ENCODE measurements at places on chromosomes 2 and 18. TPM values are rescaled to one million over a fixed set of nuclear protein-coding genes. Genes with fewer than 3 reads are reported as not detected.
A peak's percentile ranks its signal among the peaks of the same experiment; 100 is the strongest.

DNA sequence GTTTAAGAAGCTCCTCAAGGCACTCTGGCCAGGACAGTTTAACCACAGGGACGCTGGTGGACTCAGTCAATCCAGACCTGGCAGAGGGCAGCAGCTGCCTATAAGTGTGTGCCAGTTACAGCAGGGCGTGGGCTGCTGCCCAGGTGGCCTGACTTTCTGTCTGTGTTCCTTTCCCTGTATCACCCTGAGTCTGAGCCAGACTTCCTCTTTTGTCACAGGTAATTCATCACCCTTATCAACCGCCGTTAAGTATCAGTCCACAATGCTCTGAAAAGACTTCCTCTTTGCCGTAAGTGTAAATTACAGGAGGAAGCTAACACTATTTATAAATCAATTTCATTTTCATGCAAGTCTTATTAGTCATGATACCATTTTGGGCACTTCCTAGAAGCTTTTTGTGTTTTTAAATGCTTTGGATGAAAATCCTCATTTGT is 7.0 kb downstream of the LPIN1 start:
- no peak for DNase-seq

DNA sequence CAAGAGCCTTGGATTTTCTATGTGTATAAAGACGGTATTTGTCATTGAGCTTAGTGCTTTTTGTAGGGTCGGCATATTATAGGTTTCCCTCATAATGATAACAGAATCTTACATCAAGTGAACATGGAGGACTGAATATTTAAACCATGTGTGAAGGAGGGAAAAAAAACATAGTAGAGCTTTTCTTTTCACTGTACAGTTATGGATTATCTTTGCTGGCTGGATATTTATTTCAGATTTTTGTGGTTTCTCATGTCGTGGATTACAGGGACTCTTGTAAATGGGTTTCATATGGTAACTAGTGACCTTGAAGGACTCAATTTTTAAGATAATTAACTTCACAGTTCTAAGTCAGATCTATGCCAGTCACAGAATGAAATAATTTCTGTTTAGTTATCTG is 330.2 kb upstream of the NRP2 start:
- no peak for DNase-seq

GRCh38 chr2:128314348-128315121 is 4.1 kb downstream of the HS6ST1 start:
- peak; percentile 77 for DNase-seq

GRCh38 chr2:204346906-204347305 is 198.4 kb upstream of the PARD3B start:
- DNase-seq = no peak

DNA sequence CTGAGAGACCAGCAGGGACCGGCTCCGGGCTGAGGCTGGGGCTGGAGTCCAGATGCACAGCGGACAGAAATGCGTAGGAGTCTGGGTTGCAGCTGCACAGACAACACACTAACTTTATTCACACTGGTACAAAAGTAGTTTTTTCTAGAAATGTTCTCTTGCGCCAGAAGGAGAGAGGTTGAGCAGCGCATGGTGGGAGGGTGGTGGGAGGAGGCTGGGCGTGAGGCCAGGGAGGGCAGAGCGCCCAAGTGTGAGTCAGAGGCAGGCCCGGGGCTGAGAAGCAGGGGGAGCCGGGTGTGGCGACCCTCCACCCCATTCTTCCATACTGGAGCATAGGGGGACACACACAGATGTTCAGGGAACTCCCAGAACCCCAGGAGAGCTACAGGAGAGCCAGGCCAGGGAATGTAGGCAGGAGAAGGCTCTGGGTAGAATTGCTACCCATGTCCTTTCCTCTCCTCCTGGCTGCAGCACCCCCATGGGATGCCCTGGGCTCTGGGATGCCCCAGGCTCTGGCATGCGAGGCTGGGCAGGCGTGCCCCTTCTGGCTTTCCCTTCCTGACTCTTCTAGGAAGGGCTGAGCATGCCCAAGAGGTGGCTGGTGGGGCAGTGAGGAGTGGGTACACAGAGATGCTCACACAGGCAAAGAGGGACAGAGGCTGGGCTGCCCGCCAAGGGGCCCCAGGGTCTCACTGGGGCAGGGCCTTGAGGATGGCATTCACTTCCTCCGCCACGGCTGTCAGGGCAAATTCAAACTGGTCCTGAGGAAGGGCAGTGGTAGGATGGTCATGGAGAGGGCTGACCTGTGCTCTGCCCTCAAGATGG is 10.6 kb downstream of the DNAJB2 start:
- DNase-seq = peak; percentile 93

DNA sequence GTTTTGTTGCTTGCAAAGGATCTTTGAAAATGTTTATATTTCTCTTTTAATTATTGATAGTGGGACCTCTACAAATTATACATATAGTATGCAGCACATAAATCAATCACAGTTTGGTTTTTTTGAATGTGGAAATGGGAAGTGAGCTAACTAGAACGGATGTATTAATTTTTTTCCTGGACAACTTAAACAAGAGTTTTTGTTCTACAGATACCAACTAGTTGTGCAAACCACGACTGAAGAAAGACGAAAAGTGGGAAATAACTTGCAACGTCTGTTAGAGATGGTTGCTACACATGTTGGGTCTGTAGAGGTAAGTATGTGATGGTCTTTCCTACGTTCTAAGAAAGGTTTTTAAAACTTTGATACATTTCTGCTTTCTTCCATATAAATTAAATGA is 39.2 kb downstream of the NDC80 start:
- DNase-seq = no peak

Gene FAP
- 38.1 TPM for total RNA-seq

DNA sequence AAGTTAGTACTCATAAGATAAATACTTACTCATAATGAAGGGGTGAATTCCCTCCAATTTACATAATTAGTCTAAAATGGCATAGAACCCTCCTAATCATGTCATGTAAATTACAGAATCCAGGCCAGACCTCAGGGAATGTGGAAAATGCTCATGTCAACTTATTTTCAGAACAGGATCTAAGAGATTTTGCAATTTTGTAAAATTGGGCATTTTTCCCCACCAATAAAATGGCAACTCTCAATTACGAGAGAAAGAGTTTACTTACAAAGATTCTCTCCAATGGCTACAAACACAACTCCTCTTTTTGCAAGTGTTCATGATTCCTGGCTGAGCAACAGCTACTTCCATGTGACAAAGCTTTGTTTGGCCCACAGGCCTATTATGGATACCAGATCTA is 33.8 kb upstream of the SP5 start:
- no peak for DNase-seq

DNA sequence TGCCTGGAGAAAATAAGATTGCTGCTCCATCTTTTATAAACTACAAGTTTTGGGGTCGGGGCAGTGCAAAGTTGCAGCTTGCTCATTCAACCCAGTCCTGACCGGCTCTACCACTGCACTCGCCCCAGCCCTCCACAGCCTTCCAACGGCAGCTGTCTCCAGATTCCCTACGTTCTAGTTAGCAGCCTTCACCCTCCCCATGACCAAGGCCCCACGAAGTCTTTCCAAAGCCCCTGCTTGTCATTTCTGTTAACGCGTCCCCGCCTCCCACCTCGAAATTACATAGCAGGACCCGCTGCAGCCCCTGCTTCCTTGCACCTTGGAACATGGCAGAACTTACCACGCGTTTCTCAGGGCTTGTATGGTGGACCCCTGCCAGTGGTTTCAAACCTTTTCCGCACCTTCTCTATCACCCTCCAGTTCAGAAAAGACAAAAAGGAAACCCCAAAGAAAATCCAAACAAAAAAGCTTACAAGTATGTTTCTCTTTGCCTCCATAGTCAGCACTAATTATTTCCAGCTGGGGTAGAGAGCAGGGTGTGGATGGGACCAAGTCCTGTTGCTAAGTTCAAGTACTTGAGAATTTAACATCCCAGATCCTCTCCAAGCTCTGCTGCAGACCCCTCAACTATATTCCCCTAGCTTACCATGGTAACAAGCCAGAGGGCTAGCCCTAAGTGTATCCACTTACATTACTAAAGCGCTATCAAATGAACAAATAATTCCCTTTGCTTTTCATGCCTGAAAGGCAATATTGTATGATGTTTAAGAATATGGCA is 161.5 kb downstream of the TGIF1 start:
- DNase-seq = no peak

- no peak for DNase-seq
Observed at GRCh38 chr2:12180031-12180430, 433.6 kb downstream of the LPIN1 start.

- DNase-seq = no peak
Observed at GRCh38 chr2:64263315-64263714, 119.1 kb upstream of the PELI1 start.

GRCh38 chr2:235381261-235381912 is 112.5 kb upstream of the AGAP1 start:
- DNase-seq = no peak

- DNase-seq = no peak
Observed at GRCh38 chr18:51767293-51767692, 569.8 kb upstream of the MEX3C start.

GRCh38 chr2:219252570-219252899 is 508 bp upstream of the TUBA4B start:
- no peak for DNase-seq

Gene RFX8
- total RNA-seq = not detected

Gene TRIM43
- not detected for total RNA-seq

Gene PREPL
- total RNA-seq = 52.8 TPM

Gene REEP1
- not detected for total RNA-seq

DNA sequence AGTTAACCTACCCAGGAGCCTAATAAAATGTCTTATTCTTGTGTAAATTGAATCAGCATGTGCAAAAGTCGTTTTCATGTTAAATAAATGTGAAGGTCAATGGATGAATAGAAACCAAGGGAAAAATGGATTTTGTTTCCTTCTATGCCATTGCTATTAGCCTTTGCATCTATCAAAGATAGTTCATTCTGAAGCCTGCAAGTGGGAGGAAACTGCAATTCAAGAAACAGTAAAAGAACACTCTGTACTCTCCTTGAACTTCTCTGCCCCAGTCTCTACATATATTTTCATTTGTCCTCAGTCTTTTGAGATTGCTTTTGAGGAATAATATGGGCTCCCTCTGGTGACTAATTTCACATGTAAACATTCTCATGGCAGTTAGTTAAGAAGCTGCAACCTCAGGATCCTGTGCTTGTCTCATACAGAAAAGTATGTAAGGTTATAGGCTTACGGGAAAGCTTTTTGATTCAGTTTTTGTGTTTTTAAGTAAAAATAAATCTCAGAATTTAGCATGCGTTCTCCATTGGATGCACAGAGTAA is 1590.0 kb upstream of the LRRTM1 start:
- no peak for DNase-seq

DNA sequence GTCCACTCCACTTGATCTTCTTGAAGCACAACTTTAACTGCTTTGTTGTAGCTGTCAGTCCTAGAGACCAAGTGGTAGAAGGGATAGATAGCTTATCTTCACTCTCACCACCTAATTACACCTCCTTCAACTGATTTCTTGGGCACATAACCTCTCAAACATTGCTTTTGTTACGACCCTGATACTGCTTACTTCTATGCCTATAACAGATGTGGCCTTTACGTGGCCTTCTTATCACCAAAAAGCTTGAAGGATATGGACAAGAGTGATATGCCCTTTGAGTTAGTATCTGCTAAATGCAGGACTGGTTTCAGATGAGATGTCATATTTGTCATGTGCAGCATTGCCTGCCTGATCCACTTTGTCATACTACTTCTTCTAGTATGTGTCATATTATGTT is 847.2 kb downstream of the TDRD15 start:
- no peak for DNase-seq

Gene HSPD1
- 163 TPM for total RNA-seq

Gene KCNIP3
- total RNA-seq = 0.57 TPM

- no peak for DNase-seq
Observed at GRCh38 chr2:66488946-66489345, 54.0 kb downstream of the MEIS1 start.

- no peak for DNase-seq
Observed at GRCh38 chr18:26771524-26771923, 94.0 kb downstream of the AQP4 start.

- no peak for DNase-seq
Observed at GRCh38 chr2:168149150-168149974, 98.0 kb downstream of the STK39 start.

Gene RAB11FIP5
- 35.5 TPM for total RNA-seq

GRCh38 chr2:43190311-43191052 is 35.9 kb downstream of the ZFP36L2 start:
- no peak for DNase-seq

- no peak for DNase-seq
Observed at GRCh38 chr2:65465124-65465523, 32.7 kb upstream of the SPRED2 start.

DNA sequence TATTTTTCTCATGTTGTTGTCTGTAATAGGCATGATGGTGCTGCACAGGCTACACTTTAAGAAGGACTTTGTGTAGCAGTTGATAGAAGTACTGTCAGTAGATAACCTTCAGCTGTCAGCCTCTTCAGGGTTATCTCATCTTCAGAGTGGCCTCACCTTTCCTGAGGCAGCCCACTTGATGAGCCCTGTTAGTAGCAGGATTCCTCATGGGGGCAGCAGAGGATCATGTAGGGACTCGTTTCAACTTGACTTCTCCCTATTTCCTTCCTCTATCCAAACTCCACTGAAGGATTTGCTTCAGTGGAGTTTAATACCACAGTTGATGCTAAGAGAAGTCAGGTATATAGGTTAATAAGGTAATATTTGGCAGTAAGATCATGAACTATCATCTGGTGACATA is 530.3 kb upstream of the FSIP2 start:
- DNase-seq = no peak

Gene FTCDNL1
- total RNA-seq = 0.76 TPM

- DNase-seq = peak; percentile 34
Observed at GRCh38 chr2:1305342-1306013, 107.8 kb upstream of the TPO start.

Gene PCARE
- not detected for total RNA-seq

DNA sequence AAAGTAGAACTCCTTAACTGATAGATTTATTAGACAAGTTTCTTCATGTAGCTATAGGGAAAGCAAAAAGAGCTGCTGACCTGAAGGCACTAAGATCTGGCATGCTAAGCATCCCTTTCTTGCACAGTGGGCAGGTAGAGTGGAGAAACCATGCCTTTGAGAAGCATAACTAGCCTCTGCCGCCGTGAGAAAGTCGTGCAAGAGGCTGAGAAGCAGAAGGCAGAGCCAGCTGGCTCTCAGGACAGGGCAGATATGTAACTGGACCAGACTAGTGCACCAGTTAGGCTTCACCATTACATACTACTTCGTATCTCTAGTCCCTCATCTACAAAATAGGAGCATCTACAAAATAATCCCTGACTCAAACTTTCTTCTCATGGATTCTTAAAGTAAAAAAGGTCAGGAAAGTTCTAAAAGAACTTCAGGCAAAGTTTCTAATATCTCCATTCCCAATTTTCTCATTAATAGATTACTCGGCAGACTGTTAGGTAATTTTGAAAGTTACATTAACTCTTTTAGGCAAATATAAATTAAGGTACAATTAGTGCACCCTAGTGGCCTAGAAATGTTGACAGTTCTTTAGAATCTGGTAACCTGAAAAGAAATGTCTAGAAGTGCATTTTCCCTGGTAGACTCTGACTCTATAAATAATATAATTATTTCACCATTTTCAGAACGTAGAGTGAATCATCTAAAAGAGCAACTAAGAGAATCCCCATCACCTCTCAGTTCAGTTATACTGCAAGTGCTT is 10.3 kb downstream of the ERBB4 start:
- no peak for DNase-seq

- DNase-seq = no peak
Observed at GRCh38 chr2:74001781-74002504, 17.2 kb downstream of the TET3 start.

Gene DLGAP1
- 0.05 TPM for total RNA-seq
